Cortex of kidney (tissue), 1 donor: ENCODE measurements at places on chromosomes 16 and 17.

DNA sequence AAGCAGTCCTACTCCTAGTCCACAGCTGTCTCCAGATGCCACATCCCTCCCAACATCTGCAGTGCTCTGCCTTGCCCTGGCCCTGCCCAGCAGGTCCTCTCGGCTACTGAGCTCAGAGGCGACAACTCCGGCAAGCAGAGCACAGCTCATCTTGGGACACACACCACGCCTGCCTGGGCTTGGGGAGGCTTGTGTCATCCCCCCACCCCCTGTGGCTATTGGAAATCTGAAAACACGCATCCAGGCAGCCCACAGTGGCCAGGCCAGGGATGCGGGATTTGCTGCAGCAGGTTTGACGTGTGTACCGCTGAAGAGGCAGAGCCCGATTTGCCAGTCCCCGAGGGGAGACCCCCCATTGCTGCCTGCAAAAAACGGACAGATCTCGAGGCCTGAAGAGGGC, 25.4 kb downstream of the MXRA7 start:
- no peak for DNase-seq

- no peak for DNase-seq
Measured at GRCh38 chr17:79027925-79028491, 4.0 kb downstream of the C1QTNF1 start.

- DNase-seq = no peak
Measured at GRCh38 chr17:30549864-30550511, 72.8 kb downstream of the GOSR1 start.

DNA sequence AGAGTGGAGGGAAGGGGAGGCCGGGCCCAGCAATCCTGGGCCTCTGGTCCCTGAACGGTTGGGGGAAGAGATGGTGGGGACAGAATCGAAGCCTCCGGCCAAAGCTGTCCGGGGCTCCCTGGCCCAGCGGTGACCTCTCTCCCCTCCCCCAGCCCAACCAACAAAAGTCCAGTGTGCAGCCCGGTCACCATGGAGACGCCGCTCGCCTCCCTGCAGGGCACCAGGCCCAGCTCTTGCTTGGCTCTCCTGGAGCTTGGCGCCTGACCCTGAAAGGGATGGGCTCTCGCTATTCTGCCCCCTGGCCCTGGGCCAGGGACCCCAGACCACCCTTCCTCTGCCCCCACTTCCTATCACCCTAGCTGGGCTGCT, 1.3 kb downstream of the METRN start:
- no peak for DNase-seq

DNA sequence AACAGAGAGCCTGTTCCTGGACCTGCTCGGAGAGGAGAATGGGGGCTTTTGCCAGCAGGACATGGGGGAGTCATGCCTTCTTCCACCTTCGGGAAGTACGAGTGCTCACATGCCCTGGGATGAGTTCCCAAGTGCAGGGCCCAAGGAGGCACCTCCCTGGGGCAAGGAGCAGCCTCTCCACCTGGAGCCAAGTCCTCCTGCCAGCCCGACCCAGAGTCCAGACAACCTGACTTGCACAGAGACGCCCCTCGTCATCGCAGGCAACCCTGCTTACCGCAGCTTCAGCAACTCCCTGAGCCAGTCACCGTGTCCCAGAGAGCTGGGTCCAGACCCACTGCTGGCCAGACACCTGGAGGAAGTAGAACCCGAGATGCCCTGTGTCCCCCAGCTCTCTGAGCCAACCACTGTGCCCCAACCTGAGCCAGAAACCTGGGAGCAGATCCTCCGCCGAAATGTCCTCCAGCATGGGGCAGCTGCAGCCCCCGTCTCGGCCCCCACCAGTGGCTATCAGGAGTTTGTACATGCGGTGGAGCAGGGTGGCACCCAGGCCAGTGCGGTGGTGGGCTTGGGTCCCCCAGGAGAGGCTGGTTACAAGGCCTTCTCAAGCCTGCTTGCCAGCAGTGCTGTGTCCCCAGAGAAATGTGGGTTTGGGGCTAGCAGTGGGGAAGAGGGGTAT, 39.3 kb upstream of the IL21R start:
- no peak for DNase-seq

- DNase-seq = no peak
Measured at GRCh38 chr17:48001197-48001596, 30.3 kb downstream of the CDK5RAP3 start.

GRCh38 chr17:77779711-77780539, 178.6 kb upstream of the TNRC6C start:
- DNase-seq = no peak

DNA sequence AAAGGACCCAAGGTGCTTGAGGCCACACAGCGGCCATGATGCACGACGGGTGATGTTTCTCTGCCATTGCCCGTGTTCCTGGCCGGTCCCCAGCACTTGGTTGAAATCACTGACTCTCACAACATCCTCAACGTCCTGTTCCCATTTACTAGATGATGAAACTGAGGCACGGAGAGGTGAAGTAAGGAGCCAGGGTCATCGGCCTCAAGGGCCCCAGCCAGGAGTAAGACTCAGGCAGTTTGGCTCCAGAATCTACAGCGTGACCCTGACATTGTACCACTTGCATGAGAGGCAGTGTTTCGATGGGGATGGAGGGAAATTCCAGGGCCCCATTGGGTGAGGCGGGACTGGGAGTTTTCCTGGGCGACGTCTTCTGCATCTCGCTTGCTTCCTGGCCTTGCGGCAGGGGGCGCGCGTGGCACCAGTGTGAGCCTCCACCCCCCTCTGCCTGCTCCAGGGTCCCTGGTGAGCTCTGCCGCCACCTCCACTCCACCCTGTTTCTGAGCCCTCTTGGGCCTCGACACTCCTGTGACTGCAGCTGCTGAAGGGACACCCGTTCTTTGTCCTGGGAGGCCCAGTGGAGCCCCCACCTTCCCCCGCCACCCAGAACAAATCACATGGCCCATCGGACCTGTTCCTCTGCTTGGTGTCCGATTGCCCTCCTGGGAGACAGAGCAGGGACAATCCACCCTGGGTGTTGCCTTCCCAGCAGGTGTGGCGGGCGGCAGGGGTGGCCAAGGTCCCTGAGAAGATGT, 133.0 kb upstream of the GSE1 start:
- no peak for DNase-seq

GRCh38 chr17:50866261-50866949, at the start of gene TOB1:
TOB1 (minus strand) TSS chr17:50866354; CDS start chr17:50864017, 2,337 bp downstream.
- DNase-seq = peak; percentile 88

GRCh38 chr16:15493466-15494180, 59.2 kb downstream of the BMERB1 start:
- DNase-seq = no peak

- DNase-seq = no peak
Measured at GRCh38 chr17:4591529-4591928, 7.2 kb downstream of the SMTNL2 start.

- DNase-seq = no peak
Measured at GRCh38 chr17:65504141-65504540, 57.3 kb downstream of the AXIN2 start.
